ENCODE measurements at places on chromosomes 6 and 20.

DNA sequence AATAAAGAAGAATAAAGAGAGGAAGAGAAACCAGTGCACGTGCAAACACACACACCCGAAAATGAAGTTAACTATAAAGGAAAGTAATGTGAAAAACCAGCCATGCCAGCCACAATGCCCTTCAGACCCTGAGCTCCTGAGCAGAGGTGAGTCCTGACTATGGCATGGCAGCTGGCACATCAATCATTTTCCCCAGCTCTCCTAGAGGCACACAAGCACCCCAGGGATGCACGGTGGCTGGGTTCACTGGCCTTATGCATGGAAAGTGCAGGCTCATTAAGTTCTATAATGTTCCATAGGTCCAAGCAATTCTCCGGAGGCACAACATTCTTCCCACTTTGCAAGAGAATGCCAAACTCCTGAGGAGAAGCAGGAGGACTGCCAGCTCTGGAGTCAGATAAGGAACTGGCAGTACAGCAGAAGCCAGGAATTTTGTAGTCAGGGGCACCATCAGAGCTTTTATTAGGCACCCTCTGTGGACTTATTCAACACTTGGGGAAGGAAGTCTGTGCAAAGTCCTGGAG is 175.0 kb upstream of the PRDM1 start:
- DNase-seq = no peak

DNA sequence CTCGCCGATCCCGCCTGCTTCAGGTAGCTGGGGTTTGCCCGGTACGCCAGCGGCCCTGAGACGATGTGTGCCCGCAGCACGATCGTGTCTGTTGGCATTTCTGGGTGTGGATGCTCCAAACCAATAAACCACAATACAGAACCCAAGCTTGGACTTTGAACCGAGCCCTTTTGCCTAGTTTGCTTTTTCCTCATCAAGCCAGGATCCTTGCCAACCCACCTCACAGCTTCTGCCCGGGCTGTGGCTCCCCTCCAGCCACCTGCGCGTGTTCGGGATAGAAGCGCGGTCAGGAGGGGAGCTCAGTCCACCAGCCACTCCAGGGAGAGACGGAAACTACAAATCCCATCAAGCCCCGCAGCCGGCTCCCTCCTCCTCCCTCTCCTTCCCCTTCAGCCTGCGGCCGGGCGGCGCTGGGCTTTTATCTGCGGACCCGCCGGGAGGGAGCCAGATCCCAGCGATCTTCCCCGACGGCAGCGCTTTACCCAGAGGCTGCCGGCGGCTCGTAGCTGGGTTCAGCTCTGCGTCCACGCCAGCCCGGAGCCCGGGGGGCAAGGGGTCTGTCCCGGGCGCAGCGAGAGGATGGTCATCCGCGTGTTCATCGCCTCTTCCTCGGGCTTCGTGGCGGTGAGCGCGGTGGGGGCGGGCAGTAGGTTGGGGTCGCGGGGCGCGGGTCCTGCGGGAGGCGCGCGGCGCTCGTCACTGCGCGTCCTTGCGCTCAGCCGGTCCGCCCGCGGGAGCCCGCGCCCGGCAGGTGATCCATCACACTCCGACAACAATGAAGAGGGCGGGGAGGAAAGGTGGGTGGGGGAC is at the start of gene SH3BGRL2:
Gene SH3BGRL2, plus strand, starts transcription at position 447 of the 810 bp plus-strand sequence. Its CDS starts 133 bp downstream, at position 580.
- DNase-seq = peak; percentile 73

DNA sequence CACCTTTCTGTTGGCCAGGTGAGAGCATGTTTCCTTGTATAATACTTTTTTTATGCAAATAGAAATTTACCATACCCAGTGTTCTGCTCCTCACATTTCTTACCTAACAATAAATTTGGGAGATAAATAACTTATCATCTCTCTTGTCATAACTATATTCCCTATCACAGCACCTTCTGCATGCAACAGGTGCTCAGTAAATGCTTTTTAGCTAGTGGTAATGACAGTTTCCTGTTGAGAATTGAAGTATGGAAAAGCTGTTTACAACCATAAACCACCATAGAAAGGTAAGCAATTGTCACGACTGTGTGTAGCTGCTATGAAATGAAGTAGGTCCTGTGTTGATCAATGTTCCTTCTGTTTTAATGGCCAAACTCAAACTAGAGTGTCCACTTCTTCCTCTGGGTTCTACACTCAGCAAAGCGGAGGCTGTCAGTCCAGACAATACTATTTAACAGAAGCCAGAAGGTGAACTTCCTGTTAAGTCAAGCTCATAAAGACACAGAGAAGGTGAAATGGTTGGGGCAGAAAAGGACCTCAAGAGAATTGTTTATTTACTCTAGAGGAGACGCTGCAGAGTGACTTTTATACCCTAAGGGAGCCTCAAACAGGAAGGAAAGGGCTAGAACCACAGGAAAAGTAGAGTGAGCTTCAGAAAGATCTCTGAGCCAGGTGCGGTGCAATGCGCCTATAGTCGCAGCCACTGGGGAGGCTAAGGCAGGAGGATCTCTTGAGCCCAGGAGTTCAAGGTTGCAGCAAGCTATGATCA is 84.0 kb upstream of the SLC22A16 start:
- DNase-seq = no peak

- DNase-seq = no peak
These were observed 130.1 kb upstream of the TNFAIP3 start for GRCh38 chr6:137736911-137737310.

DNA sequence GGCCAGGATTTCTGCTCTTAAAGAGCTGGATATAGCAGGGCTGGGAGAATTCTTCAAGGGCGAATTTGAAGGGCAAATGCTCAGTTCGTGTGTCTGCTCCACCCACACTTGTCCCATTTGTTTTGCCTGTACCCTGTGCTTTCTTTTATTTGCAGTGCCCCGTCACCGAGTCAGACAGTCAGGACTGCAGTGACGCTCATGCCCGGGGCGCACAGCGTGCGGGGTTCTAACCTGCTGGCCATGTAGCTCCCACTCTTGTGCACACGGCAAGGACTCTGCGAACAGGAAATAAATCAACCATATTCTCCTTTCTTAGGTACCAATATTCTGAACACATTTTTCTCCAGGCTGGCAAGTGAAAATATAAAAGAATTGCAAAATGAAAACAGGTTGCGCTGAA is 17.7 kb downstream of the LYRM4 start:
- no peak for DNase-seq

DNA sequence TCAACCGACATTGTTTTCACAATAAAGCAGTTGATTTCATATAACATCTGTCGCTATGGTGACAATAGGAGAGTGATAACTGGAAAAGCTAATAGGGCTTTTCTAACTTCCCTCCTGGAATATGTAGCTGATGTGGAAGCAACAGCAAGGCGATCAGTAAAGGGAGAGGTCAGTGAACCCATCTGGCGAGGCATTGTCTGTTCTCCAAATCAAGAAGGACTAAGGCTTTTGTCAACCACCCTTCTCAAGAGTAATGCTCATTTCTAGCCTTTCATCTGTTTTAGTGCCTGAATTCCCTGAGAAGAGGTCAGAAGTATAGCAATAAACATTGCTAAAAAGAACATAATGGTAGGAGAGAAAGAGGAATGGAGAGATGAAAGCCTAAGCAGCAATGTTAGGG is 201.3 kb downstream of the AKAP7 start:
- no peak for DNase-seq

GRCh38 chr20:2519115-2519809 is 10.5 kb upstream of the ZNF343 start:
- DNase-seq = no peak

DNA sequence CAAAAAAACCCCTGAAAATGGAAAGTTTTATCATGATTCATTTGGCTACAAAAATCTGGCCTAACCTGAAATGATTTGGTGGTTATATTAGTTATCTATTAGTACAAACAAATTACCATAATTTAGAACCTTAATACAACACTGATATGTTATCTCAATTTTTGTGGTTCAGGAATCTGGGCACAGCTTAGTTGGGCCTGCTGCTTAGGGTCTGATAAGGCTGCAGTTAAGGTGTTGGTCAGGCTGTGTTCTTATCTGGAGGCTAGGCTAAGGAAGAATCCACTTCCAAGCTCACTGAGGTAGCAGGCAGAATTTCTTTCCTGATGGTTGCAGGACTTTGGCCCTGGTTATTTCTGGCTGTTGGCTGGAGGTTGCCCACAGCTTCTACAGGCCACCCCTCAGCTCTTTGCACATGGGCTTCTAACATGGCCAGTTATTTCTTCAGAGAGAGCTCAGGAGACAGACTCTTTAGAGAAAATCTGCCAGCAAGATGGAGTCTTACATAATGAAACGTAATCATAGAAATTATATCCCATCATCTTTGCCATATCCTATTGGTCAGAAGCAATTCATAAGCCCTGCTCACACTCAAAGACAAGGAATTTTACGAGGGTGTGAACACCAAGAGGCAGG is 11.4 kb downstream of the TRIM38 start:
- DNase-seq = no peak

- DNase-seq = no peak
These were observed 264.2 kb upstream of the PREP start for GRCh38 chr6:105667056-105667455.

GRCh38 chr20:57408131-57408530 is 16.9 kb downstream of the RBM38 start:
- no peak for DNase-seq

Data from HuH-7.5 (cell line).